ENCODE measurements at places on chromosomes 13 and 19.

DNA sequence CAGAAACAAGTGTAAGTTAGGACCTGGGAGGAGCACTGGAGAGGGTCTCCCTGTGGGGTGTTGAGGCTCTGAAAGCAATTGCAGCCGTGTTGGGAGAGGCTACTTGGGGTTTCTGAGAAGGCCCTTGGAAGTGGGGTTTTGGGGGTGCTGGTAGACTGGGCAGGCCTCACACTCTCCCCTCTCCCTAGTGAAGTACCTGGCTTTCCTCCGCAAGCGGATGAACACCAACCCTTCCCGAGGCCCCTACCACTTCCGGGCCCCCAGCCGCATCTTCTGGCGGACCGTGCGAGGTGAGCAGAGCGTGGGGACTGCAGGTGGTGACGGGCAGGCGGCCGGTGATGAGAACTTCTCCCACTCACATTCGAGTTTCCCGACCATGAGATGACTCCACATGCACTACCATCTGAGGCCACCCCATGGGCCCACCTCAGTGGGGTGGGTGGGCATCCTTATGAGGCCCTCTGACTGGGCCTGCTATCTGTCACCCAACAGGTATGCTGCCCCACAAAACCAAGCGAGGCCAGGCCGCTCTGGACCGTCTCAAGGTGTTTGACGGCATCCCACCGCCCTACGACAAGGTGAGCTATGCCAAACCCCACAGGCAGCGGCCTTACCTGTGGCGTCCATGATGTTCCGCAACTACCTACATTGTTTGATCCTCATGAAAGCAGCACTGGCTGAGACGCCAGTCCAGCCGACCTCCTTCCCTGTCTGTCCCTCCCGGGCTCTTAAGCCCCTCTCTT lies 3.0 kb downstream of the RPL13A start:
- DNase-seq, result no peak

DNA sequence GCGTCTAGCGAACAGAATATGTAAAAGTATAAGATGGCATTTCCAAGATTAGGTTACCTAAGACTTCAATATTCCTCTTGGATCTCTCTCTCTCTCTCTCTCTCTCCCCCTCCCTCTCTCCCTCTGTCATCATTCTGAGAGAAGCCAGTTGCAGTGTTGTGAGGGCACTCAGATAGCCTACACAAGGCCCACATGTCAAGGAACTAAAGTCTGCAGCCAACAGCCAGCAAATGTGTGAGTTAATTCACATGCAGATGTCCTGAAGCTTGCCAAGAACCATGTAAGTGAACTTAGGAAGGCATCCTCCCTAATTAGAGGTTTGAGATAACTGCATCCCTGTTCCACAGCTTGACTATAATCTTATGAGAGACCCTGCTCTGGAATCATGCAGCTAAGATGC lies 822.9 kb upstream of the PRR20A start:
- DNase-seq, result no peak

DNA sequence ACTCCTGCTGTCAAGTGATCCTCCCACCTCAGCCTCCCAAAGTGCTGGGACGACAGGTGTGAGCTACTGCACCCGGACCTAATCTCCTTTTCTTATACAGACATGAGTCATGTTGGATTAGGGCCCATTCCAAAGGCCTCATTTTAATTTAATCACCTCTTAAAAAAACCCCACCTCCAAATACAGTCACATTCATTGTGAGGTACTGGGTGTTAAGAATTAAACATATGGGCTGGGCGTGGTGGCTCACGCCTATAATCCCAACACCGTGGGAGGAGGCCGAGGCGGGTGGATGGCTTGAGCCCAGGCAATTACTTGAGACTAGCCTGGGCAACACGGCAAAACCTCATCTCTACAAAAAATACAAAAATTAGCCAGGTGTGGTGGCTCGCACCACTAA lies 46.6 kb downstream of the PIN1 start:
- no peak for DNase-seq

GRCh38 chr13:106690779-106691178 lies 122.8 kb upstream of the ARGLU1 start:
- DNase-seq, result no peak

GRCh38 chr13:81872581-81872980 lies 1531.7 kb upstream of the SPRY2 start:
- no peak for DNase-seq

DNA sequence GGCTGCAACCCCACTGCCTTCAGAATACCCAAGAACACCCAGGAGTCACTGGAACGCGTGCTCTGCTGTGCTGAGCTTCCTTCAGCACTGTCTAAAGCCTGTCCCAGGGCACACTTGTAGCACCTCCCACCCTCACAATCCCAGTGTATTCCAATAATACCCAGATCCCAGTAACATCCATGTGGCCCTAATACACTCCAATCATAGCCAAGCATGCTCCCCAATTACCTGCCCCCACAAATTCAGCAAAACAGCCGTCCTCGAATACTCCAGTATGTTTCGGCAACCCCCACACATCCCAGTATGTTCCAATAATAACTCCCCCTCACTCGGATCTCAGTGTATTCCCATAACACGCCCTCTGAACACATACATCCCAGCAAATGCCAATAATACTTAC lies 29.2 kb downstream of the SHANK1 start:
- DNase-seq, result no peak

GRCh38 chr13:99199541-99200431 lies 868 bp upstream of the UBAC2 start:
- no peak for DNase-seq

GRCh38 chr13:99218969-99219368 lies 18.3 kb downstream of the UBAC2 start:
- peak; percentile 74 for DNase-seq

DNA sequence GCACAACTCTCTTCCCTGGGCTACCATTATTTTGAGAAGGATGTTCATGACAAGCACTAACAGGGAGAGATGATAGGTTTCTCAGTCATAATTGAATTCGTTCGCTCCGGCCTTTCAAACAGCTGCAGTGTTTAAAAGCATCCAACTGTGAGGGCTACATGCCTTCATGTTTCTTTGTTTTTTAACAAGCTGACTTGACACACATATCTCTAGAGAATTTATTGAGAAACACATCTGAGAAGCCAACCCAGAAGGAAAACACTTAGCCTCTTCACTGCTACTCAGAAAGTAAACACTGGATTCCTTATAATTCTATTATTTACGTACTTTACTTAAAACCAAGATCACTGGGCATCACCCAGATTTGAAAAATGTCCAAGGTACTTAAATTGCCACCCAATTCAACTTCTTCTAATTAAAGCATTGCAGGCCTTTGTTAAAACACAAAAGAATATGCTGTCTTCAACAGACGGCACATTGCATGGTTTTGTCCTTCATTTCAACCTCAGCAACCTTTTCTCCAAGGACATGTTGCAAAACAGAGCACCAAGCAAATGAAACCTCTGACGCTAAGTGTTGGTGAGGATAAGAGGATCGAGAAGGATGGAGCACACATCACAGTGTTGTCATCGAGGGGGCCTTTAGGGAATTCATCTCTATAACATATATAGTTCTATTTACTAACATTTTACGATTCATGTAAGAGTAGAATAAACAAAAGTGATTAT lies 75.8 kb downstream of the TBC1D4 start:
- no peak for DNase-seq

DNA sequence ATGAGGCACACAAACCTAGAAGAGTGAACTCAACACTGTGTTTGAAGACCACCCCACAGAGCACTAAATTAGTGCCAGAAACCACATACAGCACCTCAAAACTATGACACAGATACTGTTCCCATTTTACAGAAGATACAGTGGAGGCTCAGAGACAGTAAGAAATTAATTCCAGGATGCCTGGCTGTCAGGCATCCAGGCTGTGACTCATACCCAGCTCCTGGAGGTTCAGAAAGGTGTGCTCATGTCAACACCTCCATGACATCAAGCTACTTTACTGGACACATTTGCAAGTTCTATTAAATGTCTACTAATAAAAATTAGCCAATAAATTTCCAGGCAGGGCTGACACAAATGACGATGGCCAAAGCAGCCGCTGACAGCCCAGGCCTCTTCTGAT lies 176.3 kb downstream of the ABCC4 start:
- no peak for DNase-seq

- DNase-seq, result no peak
Observed at GRCh38 chr13:72255908-72256307, 388.9 kb upstream of the DACH1 start.

GRCh38 chr13:40355126-40355724 lies 311.2 kb downstream of the FOXO1 start:
- no peak for DNase-seq
